Panc1 (cell line): ENCODE measurements at places on chromosomes 6 and 20. TPM values are rescaled to one million over a fixed set of nuclear protein-coding genes. Genes with fewer than 3 reads are reported as not detected.

The LIN28B gene
- total RNA-seq: 5.8 TPM

The SRMS gene
- not detected for total RNA-seq

The NRSN1 gene
- total RNA-seq: not detected

The POU5F1 gene
- total RNA-seq: 1.1 TPM

The GSTA2 gene
- not detected for total RNA-seq

The TRIM38 gene
- total RNA-seq: 4.4 TPM

The SLC12A5 gene
- total RNA-seq: 11.8 TPM

The SLC22A16 gene
- not detected for total RNA-seq

- no peak for DNase-seq
These were observed 153.6 kb downstream of the BMP2 start for GRCh38 chr20:6920991-6921613.

GRCh38 chr6:87767478-87767877 lies 65.4 kb upstream of the AKIRIN2 start:
- DNase-seq: no peak

- DNase-seq: no peak
These were observed 56.1 kb upstream of the CCN6 start for GRCh38 chr6:111997853-111998208.

DNA sequence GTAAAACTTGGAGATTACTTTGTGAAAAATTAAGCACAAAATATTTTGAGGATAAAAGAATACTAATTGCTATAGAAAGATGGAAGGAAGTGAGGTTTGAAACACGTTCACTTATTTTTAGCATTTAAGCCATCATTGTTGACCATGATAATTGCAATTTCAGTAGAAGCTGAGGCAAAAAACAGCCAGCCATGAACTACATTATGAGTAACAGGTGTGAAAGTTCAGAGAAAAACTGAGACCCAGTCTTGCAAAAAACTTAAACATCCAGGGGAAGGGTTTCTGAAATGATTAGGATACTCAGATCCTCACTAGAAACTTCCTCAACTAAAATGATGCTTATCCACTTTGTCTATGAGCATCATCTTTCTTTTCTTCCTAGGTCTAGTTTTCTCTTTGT lies 619.4 kb downstream of the PHF3 start:
- DNase-seq: no peak

DNA sequence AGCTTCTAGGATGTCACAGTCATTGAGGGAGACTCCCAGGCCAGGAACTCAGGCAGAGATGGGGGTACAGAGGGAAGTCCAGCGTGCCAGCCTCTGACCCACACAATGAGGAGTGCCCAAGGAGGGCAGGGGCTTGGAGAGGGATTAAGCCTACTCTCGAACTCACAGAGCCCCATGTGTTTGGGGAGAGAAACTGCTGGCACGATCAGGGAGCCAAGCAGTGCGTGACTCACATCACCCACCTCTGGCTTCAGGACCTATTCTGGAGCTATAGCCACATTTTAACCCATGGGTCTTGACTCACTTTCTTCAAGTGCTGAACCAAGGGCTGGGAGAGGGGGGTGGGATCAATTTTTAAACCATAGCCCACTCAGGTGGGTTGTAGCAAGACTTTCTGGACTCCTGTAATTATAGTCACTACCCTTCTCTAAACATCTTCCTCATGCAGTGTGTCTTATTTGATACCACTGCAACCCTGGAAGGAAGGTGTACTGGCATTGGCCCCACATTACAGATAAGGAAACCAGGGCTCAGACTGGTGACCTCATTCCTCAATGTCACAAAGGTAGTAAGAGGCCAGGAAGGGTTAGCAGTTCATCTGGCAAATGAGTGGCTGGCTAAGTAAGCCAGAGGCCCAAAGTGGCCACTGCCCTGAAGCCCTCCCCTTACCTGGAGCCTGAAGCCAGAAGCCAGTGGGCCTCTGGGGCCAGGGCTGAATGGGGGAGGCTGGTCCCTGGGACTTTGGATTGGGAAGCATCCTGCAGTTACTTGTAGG lies 12.0 kb downstream of the FOXP4 start:
- no peak for DNase-seq

GRCh38 chr6:40631744-40632143 lies 44.6 kb upstream of the LRFN2 start:
- no peak for DNase-seq

DNA sequence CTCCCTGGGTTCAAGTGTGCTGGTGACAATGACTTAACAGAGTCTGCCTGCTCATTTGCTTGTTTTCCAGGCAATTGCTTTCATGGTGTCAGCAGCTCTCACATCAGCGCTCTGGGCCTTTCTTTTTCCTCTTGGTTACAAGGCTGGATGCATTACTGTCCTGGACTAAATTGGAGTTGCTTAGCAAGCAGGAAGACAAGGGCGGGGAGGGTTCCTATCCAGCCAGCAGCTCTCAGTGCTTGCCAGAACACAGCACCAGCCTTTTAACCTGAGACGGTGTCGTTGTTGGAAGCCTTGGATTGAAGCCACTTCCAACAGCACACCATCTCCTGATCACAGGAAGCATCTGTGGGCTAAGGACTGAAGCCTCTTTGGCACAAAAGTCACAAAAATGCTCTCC lies 606.9 kb downstream of the CDH26 start:
- no peak for DNase-seq

- DNase-seq: no peak
These were observed 63.3 kb downstream of the SMLR1 start for GRCh38 chr6:130890521-130890971.

DNA sequence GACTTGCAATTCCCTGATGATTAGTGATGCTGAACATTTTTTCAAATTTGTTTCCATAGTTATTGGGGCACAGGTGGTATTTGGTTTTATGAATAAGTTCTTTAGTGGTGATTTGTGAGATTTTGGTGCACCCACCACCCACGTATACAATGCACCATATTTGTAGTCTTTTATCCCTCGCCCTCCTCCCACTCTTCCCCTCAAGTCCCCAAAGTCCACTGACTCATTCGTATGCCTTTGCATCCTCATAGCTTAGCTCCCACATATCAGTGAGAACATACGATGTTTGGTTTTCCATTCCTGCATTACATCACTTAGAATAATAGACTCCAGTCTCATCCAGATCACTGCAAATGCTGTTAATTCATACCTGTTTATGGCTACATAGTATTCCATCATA lies 167.3 kb downstream of the MYLK4 start:
- DNase-seq: no peak

GRCh38 chr6:156167016-156167624 lies 610.1 kb upstream of the ARID1B start:
- DNase-seq: no peak

DNA sequence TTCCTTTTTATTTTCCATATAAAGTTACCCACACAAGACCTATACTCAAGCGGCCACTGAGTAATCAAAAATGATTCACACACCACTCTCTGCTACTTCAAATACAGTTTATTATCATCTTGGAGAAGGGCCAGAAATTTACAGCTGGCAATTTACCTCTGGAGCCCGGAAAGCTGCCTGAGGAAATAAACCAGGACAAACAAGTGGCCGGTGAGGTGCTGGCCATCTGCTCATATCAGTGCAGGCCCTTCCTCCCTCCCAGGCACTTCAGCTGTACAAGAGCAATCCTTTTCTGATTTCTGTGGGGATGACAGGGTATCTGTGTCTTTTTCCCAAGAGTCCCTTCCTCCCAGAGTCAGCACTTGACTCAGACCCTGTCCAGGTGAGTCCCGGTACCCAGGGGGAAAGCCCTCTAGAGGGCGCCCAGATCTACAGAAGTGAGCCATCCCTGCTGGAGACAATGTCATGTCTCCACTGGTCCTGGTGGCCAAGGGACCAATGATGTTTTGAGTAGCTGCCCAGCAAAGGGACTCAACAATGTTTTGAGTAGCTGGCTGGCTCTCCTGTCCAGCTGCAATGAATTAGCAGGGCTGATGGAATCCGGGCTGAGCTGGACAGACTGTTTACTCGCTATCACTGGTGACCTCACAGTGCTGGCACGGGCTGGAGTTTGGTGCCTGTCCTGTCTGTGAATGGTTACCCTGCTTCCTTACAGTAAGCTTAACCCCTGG lies 23.6 kb downstream of the LRP11 start:
- DNase-seq: peak; percentile 62

DNA sequence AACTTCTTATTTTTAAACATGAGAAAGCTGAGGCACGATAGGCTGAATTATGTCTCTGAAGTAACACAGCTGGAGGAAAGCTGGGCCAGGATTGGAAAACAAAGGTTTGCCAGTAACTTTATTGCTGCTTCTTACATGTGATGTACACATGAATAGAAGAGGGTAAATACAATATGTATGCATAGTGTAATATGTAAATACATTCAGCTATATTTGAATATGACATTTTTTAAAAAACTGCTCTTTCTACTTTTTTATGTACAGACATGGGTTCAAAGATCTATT lies 90.2 kb downstream of the ADTRP start:
- no peak for DNase-seq

DNA sequence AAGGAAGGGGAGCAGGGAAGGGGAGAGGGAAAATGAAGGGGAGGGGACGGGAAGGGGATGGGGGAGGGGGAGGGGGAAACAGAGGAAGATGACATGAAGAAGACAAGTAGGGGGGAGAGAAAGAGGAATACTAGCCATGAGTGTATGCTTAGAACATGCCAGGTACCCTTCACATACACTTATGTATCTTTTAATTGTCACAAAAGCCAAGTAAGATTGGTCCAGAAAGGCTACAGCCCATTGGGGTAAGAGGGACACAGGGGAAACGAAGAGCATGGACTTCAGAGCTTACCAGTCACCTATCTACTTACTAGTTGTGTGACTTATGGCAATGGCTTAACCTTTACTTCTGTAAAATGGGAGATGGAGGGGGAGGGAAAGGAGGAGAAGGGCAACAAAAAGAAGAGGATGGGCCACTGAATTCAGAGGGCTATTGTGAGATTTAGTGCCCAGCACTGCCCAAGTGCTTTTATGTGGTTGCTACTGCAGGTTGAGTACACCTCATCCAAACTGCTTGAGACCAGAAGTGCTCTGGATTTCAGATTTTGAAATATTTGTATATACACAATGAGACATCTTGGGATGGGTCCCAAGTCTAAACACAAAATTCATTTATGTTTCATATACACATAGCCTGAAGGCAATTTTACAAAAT lies 90.3 kb downstream of the ARHGAP18 start:
- no peak for DNase-seq

DNA sequence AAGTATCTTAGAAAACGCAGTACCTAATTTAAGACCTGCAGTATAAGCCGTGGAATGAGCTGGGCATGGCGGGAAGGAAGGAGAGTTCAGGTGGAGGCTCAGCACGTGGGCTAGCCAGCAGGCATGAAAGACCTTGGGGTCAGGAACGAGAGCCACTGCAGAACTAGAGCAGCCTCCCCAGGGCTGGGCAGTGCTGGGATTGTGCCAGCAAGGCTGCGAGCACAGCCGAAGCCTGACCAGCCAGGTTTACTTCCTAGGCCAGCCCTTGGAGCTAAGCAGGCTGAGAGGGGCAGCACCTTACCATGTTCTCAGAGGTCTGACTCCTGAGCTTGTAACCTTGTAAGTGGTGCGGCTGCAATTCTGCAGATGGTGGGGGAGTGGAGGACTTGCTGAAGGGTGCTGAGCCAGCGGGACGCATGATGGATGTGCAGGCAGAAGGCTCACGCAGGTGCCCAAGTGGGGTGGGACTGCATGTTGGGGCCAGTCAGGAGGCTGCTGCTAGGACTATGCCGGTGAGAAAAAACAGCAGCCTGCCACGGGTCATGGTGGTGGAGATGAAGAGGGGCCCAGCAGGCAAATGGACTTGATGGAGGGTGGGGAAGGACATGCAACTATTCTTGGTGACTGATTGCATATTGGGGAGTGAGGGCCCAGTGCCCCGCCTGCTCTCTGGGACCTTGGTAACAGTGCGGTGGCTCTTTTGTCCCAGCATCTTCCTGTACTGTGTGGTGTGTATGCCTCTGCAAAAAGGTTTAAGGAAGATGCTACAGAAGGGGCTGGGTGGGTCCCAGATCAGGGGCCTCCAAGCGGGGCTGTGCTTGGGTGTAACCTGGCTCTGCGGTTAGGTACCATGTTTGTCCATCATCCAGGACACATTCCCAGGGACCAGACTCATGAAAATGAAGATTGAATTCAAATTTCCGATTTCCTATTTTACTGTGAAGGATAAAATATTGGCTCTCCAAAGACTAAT lies 37.6 kb upstream of the IRF4 start:
- DNase-seq: no peak

- no peak for DNase-seq
These were observed 608.1 kb downstream of the QKI start for GRCh38 chr6:164022632-164023031.

GRCh38 chr6:136791296-136792094 lies 782 bp downstream of the MAP3K5 start:
- no peak for DNase-seq

DNA sequence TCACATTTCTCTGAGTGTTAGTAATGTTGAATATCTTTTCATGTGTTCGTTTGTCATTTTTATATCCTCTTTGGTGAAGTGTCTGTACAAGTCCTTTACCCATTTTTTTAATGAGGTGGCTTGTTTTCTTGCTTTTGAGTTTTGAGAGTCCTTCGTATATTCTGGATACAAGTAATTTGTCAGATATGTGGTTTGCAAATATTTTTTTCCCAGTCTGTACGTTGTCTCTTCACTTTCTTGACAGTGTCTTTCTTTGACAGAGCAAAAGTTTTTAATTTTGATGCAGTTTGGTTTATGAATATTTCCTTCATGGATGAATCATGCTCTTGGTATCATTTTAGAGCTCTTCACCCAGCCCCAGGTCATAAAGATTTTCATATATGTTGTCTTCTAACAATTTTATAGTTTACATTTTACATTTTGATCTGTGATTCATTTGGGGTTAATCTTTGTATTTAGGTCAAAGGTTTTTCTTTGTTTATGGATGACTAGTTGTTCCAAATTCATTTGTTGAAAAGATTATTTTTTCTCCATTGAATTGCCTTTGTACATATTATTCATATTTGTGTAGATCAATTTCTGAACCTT lies 152.5 kb downstream of the MRPL14 start:
- no peak for DNase-seq

GRCh38 chr20:19958928-19959327 lies 58.2 kb upstream of the NAA20 start:
- no peak for DNase-seq

DNA sequence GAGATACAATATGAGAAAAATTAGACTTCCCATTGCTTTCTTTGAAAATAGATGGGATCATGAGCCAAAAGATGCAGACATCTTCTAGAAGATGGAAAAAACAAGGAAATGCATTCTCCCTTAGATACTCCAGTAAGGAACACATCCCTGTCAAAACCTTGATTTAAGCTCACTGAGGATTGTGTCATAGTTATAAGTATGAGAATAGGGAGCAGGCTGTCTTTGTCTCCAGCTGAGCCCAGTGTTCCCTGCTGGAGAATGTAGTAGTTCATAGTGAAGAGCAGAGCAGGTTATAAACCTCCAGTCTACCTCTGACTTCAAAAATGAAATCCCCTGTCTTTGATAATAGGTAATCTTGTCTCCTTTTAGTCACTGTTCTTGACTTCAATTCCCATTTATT lies 589.9 kb downstream of the PHF3 start:
- no peak for DNase-seq

- no peak for DNase-seq
These were observed 296.1 kb upstream of the FOXQ1 start for GRCh38 chr6:1015825-1016224.

GRCh38 chr6:132005178-132005577 lies 54.0 kb upstream of the CCN2 start:
- no peak for DNase-seq
